SK-N-SH treated with all-trans-retinoic acid at 6 μM for 48 hours (cell line): ENCODE measurements at places on chromosomes 7 and 10.

GRCh38 chr10:114473776-114474175 lies 69.5 kb upstream of the AFAP1L2 start:
- ATAC-seq = no peak

- no peak for ATAC-seq
These were observed 616.6 kb downstream of the XPNPEP1 start for GRCh38 chr10:109306698-109307097.

- peak; percentile 93 for ATAC-seq
These were observed 563.7 kb downstream of the GRM8 start for GRCh38 chr7:126689037-126689436.

GRCh38 chr7:150428671-150429451 lies 21.6 kb upstream of the GIMAP8 start:
- ATAC-seq = peak; percentile 79

- peak; percentile 47 for ATAC-seq
These were observed 32.0 kb upstream of the STRIP2 start for GRCh38 chr7:129401967-129402860.

GRCh38 chr7:44646176-44646920 lies 39.9 kb downstream of the OGDH start:
- ATAC-seq = no peak

- ATAC-seq = no peak
These were observed 105.3 kb downstream of the NPTX2 start for GRCh38 chr7:98722402-98722801.

- no peak for ATAC-seq
These were observed 407.6 kb downstream of the GLRX3 start for GRCh38 chr10:130543794-130544193.

- ATAC-seq = no peak
These were observed 253.8 kb downstream of the SORCS1 start for GRCh38 chr10:106910666-106911065.

- no peak for ATAC-seq
These were observed 183.1 kb upstream of the YAE1 start for GRCh38 chr7:39383136-39383535.

- peak; percentile 43 for ATAC-seq
These were observed at the start of gene FLNC for GRCh38 chr7:128830231-128831177. TSS of gene FLNC (plus strand) at chr7:128830406. CDS start at chr7:128830638, 232 bp downstream.

GRCh38 chr10:76950354-76950753 lies 687.3 kb downstream of the KCNMA1 start:
- ATAC-seq = no peak

DNA sequence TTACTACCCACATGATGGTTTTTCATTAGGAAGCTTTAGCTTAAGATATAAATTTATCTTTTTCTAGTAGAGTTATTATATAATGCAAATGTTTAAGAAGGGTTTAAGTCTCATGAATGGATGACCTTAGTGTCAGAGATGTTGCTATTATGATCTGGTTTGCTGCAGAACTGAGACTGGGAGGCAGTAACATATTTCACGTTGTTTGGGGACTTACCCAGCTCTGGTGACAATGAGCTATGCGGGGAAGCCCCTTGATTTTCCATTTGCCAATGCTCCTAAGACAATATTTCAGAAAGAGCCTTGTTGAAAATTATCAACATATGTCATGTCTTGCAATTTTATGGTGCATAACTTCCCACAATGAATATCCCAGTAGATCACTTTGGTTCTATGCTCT lies 754.6 kb downstream of the REEP3 start:
- no peak for ATAC-seq

GRCh38 chr10:3636356-3637181 lies 148.4 kb downstream of the KLF6 start:
- ATAC-seq = peak; percentile 98

GRCh38 chr10:61464461-61465170 lies 11.4 kb upstream of the TMEM26 start:
- ATAC-seq = no peak

DNA sequence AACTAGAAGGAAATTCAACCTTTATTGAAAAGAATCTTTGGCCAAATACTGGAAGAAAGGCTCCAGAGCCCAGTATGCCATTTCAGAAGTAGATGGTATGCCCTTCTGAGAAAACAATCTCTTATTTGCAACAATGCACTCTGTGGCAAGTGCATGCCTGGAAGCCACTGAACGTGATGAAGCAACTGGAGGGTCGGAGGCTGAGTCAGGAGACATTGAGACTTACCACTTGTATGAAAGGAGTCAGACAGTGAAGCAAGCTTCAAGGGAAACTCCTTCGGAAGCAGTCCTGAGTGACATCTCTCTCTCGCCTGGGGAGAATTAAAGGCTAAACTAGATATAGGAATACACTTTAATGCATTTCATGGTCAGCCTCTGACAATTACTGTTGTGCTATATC lies 353.7 kb downstream of the NRG3 start:
- no peak for ATAC-seq

GRCh38 chr7:84508606-84509005 lies 314.0 kb upstream of the SEMA3A start:
- no peak for ATAC-seq

DNA sequence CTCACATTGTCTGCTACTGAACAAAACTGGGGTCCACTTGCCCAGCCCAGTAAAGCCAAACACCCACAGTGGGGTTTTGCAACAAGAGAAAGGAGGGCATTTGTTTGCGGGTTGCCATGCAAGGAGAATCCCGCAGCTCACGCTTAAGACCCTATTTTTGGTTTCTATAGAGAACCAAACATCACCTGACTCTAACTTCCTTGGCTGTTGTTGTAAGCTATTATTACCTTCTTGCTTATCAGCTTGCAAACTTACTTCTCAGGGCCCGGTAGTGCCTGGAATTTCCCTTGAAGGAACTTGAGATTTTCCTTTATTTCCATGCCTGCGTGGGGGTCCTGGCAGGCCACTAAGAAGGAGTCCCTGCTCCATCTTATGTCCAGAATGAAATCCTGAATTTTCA lies 20.7 kb downstream of the IFIT3 start:
- no peak for ATAC-seq

DNA sequence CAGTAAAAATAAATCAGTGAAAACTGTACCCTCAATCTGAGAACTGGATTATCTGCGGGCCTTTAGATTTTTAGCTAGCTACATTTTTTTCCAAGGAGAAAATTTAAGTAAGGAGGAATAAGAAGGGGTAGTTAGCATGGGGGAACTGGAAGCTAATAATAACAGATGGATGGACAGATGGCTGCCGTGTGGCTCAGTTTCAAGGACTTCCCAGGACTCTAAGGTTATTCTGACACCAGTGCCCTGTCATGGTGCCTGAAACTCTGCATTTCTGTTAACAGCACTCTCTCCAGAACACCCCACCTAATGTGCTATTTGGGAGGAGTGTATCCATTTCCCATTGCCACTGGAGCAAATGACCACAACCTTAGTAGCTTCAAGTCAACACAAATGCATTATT lies 75.7 kb upstream of the PDE1C start:
- ATAC-seq = no peak

GRCh38 chr10:45555795-45556194 lies 116.8 kb downstream of the ZFAND4 start:
- no peak for ATAC-seq

DNA sequence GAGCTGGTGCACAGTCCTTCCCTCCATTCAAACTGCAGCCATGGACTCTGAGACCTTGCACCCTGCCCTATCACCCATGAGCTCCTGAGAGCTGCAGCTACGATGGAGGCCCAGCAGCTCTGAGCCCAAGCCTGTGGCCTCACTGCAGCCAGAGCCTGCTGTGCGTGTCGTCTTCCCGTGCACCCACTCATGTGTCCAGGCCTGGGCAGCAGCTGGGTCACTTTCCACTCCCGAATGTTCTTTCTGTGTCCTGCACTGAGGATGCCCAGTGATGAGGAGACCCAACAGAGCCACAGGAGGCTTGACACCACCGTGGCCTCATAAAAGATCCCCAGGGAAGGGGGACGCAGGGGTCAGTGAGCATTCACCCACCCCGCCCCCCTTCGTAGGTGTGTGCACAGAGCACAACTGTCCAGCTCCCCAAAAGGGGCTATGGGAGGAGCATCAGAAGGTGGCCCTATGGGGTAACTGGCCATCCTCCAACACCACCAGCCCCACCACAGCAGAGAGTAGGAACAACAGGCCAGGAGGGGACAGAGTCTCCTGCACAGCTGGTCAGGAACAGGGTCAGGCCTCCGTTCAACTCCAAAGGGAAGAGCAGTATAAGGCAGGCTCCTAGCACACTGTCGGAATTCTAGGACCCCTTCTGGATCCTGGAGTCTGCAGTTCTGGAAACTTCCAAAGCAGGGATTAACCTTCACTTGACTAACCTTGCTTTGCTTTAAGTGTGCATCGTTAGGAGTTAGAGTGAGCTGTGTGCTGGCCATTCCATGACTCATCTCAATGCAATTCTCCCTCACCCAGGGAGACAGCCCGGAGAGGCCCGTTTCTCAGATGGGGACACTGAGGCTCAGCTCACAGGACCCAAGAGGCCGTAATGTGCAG lies 52.6 kb downstream of the RASGEF1A start:
- peak; percentile 15; the same call in 1 of the 3 replicates for ATAC-seq

DNA sequence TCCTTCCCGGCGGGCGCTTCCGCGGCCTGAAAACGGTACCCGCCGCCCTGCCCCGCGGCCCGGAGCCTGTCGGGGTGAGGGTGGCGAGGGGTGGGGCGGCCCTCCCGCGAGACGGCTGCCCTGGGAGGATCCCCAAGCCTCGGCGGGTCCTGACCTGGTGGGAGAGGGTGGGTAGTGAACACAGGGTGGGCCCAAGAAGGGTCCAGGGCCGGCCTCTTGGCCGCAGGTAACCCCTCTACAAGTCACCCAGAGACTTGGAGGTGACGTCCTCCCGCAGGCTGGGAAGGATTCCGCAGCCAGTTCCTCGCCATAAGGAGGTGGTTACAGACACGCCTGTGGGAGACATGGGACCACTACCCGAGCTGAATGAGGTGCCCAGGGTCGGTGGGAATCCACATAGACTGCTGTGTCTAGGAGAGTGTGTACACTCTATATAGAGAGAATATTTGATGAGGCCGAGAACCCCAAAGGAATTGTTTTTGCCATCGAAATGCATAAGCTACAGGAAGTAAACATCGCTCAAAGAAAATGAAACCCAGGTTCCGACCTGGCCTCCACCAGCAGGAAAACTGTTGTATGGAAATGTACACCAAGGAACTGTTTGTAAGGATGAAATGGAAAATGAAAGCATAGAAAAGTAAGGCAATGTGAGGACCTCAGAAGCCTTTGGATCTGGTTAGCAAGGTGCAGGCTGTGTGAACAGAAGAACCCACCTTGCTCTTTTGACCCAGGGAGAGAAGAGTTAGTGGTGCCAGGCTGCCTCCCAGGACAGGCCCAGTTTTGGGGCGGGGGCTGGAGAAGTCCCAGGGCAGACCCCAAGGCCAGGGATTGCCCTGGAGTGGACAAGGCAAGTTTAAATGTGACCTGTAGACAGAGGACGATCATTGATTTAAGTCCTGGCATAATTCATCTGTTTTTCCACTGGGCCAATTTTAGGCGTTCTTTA lies 659 bp downstream of the OPTN start:
- ATAC-seq = peak; percentile 46

DNA sequence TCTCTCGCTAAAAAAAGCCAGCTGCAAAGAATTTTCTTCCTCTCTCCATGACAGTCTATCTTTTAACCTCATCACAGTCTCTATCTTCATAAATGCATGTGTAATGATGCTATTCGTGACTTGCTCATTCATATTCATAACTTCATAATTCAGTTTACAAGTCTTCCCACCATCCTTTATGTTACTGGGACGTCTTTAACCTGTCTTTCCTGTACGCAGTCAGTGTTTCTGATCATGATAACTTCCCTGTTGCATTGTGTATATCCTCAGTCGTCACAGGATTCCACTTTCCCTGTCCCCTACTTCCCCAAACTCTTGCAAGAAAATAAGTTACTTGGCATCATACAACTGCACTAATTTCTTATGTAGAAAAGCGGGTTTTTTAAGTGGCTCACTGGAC lies 165.6 kb upstream of the ASAH2 start:
- no peak for ATAC-seq

DNA sequence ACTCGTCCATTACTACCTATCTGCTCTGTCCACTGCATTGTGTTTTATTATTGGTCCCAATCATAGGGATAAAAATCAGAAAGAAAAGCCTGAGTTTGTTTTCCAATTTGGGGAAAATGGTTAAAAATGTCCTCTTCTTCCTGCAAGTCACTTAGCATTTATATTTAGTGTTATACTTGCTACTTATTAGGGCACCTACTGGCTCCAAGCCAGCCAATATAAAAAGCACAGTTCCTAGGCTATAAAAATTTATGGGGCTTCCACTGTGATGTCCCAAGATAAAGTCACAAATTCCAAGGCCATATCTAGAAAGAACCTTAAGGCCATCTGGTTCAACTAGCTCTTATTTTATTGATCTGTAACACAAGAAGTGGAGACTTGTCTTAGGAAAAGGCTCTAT lies 3.2 kb downstream of the SLC35B4 start:
- ATAC-seq = no peak

DNA sequence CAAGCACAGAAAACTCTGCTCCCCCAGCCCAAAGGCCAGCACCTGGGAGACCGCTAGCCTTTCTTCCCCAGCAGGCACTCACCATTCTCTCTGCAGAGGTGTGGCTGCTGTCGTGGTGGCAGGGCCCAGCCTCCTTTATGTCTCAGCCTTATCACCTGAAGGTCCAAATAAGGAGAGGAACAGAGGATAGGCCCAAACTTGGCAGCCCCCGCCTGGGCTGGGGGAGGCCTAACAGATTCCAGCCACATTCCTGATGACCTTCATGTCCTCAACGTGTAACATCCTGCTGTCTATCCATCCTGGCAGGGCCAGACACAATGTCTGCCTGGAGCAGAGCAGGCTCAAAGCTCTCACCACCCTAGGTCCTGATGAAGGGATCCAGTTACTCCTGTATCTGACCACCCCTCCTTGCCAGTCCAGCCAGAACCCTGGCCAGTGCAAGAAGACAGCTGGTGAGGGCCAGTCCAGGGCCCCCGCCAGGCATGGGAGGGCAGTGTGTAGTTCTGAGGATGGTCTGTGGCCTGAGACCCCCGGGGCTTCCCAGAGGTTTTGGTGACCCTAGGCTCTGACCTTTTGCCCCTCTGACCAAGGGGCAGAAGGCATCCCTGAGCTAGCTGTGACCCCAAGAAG lies at the start of gene MYL7:
MYL7 (minus strand) TSS at position 112 of the 630 bp plus-strand sequence; CDS start at position 85, 27 bp downstream.
- no peak for ATAC-seq

DNA sequence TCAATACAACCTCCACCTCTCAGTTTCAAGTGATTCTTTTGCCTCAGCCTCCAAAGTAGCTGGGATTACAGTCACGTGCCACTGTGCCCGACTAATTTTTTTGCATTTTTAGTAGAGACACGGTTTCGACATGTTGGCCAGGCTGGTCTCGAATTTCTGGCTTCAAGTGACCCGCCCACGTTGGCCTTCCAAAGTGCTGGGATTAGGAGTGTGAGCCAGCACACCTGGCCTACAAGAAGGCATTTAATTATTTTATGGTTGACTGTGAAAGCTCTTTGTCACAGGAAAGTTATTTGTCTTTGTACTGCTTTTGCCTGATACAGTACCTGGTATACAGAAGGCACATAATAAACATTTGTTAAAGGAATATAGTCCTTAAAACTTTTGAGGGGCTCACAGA lies 12.9 kb downstream of the MYOZ1 start:
- no peak for ATAC-seq
